ENCODE measurements at places on chromosomes 2 and 18. TPM values are rescaled to one million over a fixed set of nuclear protein-coding genes. Genes with fewer than 3 reads are reported as not detected.

GRCh38 chr18:56089612-56090258 lies 501.7 kb upstream of the TCF4 start:
- H3K4me3 ChIP-seq = no peak overlapping the region
- H3K36me3 ChIP-seq = no peaks in the 10 kb centered on the region
- no peak for DNase-seq
- no peak overlapping the region for H3K27ac ChIP-seq
- no peaks in the 10 kb centered on the region for H3K4me1 ChIP-seq

GRCh38 chr2:174866421-174866820 lies 102.1 kb upstream of the CHRNA1 start:
- DNase-seq = no peak
- no peaks in the 10 kb centered on the region for H3K27me3 ChIP-seq
- no peak overlapping the region for H3K27ac ChIP-seq
- H3K36me3 ChIP-seq = no peaks in the 10 kb centered on the region

GRCh38 chr18:65422544-65423136 lies 328.2 kb upstream of the CDH7 start:
- no peaks in the 10 kb centered on the region for H3K27me3 ChIP-seq
- no peak overlapping the region for H3K4me3 ChIP-seq
- no peaks in the 10 kb centered on the region for H3K4me1 ChIP-seq
- no peak for DNase-seq

DNA sequence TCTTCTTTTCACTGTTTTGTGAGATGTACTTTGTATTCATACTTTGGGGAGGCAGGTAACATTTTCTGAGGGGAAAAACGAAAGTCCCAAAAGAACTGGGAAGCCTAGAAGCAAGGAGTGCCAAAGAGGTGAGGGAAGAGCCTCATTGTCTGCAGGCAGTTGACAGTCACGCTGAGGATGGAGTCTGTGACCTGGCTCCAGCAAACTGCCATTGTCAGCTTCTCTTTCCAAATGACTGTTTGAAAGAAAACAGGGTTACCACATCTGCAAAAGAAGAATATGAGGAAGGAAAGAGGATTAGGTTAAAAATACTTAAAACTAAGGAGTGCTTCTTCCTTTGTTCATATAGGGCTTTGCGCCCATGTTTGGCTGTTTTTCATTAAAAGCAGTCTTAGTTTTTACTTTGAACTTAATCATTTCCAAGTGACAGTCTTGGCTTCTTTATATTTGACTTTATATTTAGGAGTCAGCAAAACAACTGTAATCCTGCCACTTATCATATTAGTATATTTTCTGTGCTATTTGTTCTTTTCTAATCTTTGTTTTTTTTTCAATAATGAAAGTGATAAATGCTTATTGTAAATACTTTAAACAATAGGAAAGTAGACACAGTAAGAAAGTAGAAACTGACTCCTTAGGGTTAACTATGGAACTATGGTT lies 35.0 kb downstream of the CERS6 start:
- DNase-seq = no peak
- H3K4me3 ChIP-seq = no peak overlapping the region
- no peaks in the 10 kb centered on the region for H3K36me3 ChIP-seq
- H3K27ac ChIP-seq = no peak overlapping the region
- no peaks in the 10 kb centered on the region for H3K4me1 ChIP-seq

DNA sequence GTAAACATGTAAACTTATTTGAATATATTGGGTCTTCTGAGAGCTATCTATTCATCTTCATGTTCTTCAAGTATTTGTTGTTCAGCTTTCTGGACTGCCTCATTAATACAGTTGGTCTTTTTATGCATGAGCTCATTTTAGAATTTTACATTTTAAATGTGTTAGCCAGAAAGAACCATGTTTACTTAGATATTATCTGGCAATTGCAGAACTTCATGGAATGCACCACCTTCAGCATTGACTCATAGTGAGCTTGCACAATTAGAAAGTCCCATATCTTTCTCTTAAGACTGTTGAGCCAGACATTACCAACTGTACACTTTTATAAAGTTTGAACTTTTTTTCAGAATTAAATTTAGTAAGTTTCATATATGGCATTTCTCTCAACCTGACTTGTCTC lies 536.7 kb downstream of the RIT2 start:
- H3K27me3 ChIP-seq = no peaks in the 10 kb centered on the region
- H3K36me3 ChIP-seq = no peaks in the 10 kb centered on the region
- DNase-seq = no peak
- H3K4me1 ChIP-seq = no peaks in the 10 kb centered on the region
- no peak overlapping the region for H3K27ac ChIP-seq
- H3K4me3 ChIP-seq = no peak overlapping the region

DNA sequence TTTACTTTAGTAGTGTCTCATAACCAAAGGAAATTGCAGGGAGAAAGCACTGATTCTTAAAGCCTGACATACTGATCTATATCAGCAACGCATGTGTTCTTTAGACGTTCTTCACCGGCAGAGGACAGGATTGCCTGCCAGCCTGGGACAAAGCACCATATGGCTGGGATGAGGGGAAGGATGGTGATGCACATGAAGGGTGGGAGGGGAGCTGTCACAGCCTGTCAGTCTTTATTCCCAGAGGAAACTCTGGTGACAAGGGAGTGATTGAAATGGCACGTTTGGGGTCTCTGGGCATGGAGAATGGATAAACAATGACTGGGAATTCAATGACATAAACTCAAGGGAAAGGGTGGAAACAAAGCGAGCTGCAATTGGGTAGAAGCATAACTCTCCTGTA lies 808.1 kb downstream of the DCC start:
- no peak for DNase-seq
- H3K4me3 ChIP-seq = no peak overlapping the region
- H3K36me3 ChIP-seq = no peaks in the 10 kb centered on the region
- H3K27me3 ChIP-seq = no peaks in the 10 kb centered on the region

DNA sequence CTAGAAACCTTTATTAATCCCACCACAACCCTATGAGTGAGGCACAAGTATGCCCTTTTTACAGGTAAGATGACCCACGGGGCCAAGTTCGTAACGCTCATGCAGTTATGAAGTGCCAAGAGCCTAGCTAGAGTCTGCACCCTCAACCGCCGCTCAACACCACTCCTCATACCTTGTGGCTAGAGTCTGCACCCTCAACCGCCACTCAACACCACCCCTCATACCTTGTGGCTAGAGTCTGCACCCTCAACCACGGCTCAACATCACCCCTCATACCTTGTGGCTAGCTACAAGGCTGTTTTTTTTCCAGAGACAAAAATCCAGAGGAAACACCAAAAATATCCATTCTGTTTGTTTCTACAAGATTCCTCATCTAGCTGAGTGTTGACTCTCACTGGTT lies 4.6 kb downstream of the TXNL4A start:
- no peak overlapping the region for H3K4me3 ChIP-seq
- no peaks in the 10 kb centered on the region for H3K27me3 ChIP-seq
- H3K4me1 ChIP-seq = peaks cover 15% of the 10 kb centered on the region
- H3K27ac ChIP-seq = no peak overlapping the region

DNA sequence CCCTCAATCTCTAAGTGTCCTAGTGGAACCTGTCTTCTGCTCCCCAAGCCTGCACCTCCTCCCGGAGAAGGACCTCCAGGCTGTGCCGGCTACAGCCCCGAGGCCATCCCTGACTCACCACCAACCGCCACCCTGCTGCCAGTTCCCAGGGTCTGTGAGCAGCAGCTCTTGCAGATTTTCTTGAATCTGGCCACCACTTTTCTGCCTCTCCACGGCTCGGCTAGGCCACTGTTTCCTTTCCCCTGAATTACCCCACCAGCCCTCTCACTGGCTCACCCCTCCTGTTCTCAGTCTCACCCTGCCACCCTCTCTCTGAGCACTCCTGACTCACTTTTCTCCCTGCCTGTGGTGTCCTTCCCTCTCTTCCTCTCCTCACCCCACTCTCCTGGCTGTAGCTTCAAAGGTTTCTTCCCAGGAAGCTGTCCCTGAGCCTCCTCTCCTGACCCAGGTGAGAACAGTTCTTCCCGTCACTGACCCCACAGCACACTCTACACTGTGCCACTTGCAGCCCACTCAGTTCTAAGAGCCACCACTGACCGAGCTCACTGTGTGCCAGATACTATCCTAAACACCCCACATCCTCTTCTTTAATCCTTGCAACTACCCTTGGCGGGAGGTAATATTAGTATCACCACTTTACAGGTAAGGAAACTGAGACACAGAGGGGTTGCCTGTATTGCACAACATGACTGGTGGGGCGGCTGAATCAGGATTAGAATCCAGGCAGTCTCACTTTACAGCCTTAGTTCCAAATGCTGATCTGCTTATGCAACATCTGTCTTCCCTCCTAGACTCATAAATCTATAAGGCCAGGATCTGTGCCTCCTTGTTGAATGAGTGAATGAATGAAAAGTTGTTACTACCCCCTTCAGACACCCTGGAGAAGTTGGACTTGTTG lies 111.6 kb downstream of the SMAD7 start:
- peaks cover 3% of the 10 kb centered on the region for H3K4me1 ChIP-seq
- H3K36me3 ChIP-seq = no peaks in the 10 kb centered on the region
- H3K4me3 ChIP-seq = no peak overlapping the region
- no peak overlapping the region for H3K27ac ChIP-seq
- no peak for DNase-seq

DNA sequence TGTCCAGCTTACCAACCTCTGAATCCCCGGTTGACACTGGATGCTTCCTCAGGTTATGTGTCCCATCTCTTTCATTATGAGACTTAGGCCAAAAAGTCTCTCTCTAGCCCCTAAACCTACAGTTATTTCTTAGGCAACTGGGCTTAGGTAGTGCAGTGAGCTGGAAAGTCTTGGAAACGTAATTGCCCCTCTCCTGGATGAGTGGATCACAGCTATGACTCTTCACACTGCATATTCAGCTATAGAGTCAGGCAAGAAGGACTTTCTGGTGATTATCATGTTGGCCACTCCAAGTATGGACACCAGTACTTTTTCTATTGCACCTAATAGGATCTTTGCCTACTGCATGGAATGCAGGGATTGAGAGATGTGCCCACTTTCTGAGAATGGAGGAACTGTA lies 458.3 kb upstream of the CELF4 start:
- no peak overlapping the region for H3K27ac ChIP-seq
- no peaks in the 10 kb centered on the region for H3K4me1 ChIP-seq
- no peaks in the 10 kb centered on the region for H3K27me3 ChIP-seq

Gene AAK1
- polyA plus RNA-seq = 14.3 TPM

Gene DTNA
- 0.33 TPM for polyA plus RNA-seq

Gene MEIS1
- 4.7 TPM for polyA plus RNA-seq

Gene IL36A
- polyA plus RNA-seq = not detected
